ENCODE measurements at places on chromosomes 11 and 22.

- peak; percentile 44 for DNase-seq
Measured at GRCh38 chr22:26711205-26711963, 54.0 kb downstream of the MIAT start.

GRCh38 chr11:126978911-126979310 lies 21.7 kb downstream of the KIRREL3 start:
- DNase-seq = no peak

DNA sequence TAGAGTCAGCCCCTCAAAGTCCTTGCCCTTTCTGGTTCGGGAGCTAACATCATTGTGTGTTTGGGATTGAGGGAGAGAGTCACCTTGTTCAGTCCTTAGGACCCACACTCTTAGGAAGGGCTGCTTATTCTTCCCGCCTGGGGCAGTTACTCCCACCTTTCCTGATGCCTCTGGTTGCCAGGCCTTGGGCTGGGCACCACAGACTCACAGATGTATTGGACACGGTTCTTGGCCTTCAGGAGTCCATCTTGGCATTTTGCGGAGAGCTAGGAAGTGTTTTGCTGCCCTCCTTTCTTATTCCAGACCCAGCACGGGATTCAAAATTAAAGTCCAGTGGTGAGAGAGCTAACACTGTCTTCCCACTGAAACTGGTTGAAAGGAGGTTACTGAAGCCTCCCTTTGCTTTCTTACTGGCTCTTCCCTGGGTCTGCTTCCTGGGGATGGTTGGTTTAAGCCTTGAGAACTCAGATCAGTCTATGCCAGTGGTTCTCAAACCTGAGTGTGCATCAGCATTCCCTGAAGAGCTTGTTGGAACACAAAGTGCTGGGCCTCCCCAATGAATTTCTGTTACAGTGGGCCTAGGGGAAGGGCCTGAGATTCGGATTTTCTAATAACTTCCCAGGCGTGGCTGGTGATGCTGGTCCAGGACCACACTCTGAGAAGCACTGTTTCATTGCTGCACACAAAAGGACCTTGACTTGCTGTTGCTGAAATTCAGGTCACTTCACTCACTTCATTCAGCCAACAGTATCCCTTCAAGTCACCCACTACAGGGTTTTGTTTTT lies 1.4 kb downstream of the OSBP2 start:
- no peak for DNase-seq

- DNase-seq = no peak
Measured at GRCh38 chr11:66339162-66339675, 3.0 kb upstream of the RIN1 start.

- no peak for DNase-seq
Measured at GRCh38 chr11:112706863-112707262, 254.4 kb upstream of the NCAM1 start.

GRCh38 chr22:37827056-37827455 lies 3.9 kb downstream of the GALR3 start:
- DNase-seq = no peak

DNA sequence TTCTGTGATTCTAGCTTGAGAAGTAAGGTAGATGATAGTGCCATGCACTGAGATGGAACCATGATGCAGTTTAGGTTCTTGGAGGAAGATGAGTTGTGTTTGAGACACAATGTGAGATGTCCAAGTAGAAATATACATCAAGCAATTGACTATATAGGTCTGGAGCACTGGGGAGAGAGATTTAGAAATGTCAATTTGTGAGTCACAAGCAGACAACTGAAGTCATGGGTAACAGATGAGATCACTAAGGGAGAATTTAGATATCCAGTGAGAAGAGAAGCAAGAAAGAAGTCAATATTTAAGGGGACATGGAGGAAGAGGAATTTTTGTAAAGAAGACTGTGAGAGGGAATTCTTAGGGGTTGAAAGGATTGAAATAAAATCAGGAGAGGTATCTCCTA lies 65.1 kb upstream of the RRAS2 start:
- peak; percentile 50 for DNase-seq

DNA sequence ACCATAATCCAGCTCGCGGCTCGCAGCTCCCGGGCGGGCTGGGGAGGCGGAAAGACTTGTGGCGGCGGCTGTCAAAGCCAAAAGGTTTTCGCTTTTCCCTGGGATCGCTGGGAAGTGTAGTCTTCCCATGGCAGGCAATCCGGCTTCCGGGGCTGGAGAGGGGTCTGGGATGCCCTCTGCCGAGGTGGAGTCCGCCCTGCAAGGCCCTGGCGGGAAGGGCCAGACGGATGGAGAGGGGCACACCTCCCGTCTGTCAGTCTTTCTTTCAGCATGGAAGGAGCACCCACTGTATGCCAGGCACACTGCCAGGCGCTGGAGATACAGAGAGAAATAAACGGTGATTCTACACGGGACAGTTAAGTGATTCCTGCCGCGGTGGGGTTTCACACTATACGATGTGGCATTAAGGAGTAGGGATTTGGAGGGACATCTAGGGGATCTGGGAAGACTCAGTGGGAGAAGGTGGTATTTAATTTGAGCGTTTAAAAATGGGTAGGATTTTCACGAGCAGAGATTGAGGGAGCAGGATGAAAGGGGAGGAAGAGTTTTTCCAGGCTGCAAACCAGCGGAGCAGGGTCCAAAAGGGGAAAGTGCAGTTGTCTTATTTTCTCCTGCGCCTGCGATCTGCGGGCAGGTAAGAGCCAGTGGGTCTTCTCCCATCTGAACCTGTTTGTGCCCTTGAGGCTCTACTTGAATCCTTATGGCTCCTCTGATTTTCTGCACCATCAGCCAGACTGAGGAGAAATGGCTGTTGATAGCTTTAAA lies at the start of gene BACE1:
Gene BACE1, minus strand, starts transcription at position 60 of the 765 bp plus-strand sequence. CDS start 461 bp downstream, outside the sequence.
- DNase-seq = peak; percentile 73

- DNase-seq = peak; percentile 46
Measured at GRCh38 chr11:14813516-14813915, 78.5 kb downstream of the CYP2R1 start.

DNA sequence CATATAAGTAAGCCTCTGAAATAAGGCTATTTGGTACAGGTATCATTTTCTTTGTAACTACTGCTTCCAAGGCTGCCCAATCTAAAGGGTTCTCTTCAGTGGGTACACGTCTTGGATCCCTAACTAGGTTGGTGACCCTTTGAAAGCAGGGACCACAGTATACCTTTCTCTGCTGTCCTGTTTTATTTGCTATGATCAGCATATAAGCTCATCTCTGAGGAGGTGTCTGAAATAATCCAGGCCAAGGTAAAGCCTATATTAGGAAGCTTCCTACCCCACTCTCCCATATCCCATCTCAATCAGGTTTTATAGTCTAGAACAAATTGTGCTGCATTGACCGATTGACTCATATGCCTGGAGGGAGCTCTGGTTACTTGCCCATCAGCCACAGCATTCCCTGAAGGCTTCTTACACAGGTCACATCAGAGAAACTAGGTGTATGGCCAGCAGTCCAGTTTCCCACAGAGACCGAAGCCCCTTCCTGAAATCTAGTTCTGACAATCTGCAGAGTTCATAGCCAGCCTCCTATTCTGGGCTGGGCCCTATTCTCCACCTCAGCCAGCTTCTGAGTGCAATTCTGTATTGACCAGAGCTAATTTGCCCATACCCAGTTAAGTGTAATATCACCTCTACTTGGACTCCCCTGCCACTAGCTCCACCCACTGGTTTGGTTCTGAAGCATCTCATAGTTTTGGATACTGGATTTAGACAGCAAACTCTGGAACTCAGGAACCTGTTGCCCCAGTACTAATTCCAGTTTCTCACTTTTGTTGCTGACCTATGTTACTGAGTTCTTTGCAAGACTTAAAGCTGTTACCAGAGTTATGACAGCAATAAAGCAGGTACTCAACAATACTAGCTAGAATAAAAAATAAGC lies 62.1 kb upstream of the ARHGAP20 start:
- no peak for DNase-seq

- DNase-seq = no peak
Measured at GRCh38 chr11:11975201-11976092, 33.0 kb downstream of the DKK3 start.

GRCh38 chr11:37748641-37749040 lies 1150.6 kb upstream of the RAG2 start:
- no peak for DNase-seq

Measured in suppressor macrophage treated with lipopolysaccharide for 4 hours (primary cell).